Stimulated activated naive CD4-positive, alpha-beta T cell (primary cell): ENCODE measurements at places on chromosomes 16 and 17.

DNA sequence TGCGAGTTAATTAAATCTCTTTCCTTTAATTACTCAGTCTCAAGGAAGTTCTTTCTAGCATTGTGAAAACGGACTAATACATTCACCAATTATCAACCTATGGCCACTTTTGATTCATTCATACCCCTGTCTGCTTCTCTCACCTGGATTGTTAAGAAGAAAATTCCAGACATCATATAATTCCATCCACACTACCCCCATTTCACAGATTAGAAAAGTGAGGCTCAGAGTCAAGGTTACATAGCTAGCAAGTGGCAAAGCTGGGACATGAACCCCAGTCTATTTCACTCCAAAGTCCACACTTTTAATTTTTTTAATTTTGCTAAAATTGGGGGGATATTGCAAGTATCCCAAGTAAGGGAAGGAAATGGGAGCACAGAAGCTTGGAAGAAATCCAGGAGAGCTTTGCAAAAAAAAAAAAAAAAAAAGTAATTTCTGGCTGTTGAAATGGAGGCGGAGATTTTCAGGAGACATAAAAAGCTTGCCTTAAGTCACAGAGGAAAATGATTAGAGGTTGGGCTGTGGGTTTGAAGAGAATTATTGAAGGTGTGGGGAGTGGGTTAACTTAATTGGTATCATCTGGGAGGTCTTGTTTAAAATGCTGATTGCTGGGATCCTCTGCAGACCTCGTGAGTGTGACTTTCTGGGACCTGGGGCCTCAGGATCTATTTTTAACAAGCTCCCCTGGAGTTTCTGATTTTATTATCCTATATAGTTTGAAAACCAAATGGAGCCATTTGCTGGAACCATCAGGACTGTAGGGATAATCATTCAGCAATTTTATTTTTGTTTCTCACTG lies 42.3 kb upstream of the ZKSCAN2 start:
- no peak for DNase-seq

DNA sequence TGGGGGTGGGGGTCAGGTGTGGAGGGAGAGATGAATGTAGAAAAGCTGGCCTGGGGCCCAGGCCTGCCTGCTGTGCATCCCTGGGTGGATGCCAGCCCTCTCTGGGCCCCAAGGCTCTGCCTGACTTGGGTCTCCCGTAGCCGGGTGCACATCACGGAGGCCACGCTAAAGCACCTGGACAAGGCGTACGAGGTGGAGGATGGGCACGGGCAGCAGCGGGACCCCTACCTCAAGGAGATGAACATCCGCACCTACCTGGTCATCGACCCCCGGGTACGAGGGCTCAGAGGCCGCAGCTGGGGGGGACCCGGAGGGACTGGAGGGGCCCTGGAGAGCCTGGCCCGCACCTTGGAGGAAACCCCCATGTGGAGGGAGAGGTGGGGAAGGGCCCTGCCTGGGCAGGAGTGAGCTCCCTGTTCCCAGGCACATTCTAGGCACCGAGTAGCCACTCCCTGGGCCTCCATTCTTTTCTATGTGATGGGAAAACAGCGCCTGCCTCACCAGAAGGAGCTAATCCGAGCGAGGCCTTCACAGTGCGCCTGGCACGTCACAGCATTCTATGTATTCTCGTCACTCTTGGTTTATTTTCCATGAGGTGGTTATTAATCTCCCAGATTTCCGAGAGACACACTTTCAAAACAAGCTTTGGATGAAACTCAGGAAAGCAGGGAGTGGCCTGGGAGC lies 34.7 kb downstream of the ADCY7 start:
- DNase-seq: no peak

GRCh38 chr16:84063980-84064379 lies 21.4 kb upstream of the SLC38A8 start:
- no peak for DNase-seq

GRCh38 chr16:64077242-64077641 lies 1044.6 kb downstream of the CDH11 start:
- no peak for DNase-seq

GRCh38 chr16:77063676-77064016 lies 127.3 kb upstream of the MON1B start:
- no peak for DNase-seq

DNA sequence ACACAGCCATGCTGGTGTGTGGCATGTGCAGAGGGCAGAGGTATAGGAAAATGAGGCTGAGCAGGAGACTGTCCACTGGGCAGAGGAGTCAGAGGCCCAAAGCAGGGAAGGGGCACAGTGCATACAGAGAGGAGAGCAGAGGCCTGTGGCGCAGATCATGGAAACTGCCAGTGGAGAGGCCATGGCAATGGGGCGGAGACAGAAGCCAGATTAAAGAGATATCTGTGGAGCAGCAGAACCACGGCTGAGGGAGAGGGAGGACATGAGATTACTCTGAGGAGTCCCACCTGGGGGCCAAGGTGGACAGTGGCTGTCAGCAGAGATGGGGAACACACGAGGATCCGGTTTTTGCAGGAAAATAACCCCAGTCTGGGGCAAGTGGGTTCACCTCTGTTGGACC lies 43.3 kb downstream of the RANBP10 start:
- no peak for DNase-seq

DNA sequence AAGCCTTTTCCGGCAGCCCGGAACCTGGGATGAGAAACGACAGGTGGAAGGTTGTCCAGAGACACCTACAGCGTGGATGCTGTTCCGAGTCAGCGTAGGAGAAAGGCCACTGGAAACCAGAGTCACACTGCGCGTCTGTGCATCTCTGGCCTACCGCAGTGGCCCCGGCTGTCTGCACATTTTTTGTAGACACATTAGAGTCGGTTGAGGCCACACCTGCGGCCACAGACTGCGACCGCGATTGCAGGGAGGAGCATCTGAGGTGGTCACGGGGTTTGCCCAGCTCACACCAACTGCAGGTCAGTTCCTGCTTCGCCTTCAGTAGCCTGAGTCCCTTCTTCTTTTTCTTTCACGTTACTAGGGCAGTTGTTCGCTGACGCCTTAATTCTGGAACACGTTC lies 52.4 kb downstream of the WDR45B start:
- no peak for DNase-seq

DNA sequence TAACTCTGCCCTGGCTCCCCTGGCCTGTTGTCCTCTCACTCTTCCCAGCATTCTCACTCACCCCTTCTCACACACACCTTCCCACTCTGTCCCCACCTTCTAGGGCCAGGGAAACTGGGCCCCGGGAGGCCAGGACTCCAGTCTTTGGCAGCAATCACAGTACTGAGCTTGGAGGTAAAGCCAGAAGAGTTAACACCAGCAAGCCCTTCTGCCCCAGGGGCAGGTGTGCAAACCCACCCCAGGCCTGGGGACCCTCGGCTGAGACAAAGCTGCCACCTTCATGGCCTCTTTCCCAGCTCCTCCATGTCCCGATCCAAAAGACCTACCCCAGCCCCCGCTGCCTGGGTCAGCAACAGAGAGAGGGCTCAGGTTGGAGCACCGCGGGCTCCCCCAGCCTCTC lies 36.9 kb upstream of the MLKL start:
- DNase-seq: no peak

DNA sequence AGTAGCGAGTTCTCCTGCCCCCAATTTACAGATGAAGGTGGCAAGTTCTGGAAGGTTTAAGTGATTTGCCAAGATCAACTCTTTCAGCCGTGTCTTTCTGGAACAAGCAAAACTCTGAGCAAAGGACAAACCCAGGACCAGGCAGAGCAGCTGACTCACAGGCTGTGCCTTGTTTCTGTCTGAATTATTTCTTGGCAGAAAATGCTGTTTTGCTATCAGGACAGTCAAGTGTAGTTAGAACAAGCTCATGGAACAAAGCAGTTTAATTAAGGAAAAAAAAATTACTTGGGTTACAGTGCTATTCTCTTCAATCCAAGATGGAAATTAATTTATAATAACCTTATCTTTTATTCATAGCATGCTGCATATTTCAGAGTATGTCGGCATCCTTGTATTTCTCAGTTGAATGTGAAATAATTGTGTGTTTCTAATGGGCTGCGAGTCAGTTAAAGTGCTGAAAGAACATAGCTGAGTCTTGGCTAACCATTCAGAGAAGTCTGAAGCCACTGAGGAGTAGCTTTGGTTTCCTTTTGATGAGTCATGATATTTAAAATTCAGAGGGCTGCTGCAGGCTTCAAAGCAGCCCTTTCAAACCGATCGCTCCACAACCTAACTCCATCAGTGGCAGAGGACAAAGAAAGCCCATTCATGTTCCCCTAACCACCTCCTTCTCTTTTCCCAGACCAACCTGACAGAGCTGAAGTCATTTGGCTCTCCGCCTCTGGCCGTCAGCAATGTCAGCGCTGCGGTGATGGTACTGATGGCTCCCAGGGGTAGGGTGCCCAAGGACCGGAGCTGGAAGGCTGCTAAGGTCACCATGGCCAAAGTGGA lies 143.7 kb downstream of the ZNF18 start:
- DNase-seq: no peak

- DNase-seq: no peak
Measured at GRCh38 chr17:82519971-82520903, 705 bp downstream of the FOXK2 start.

- no peak for DNase-seq
Measured at GRCh38 chr16:85975451-85975981, 76.6 kb downstream of the IRF8 start.

- no peak for DNase-seq
Measured at GRCh38 chr17:77303620-77304019, 162.9 kb downstream of the SEC14L1 start.

- DNase-seq: no peak
Measured at GRCh38 chr17:21194226-21194625, 19.7 kb downstream of the TMEM11 start.

DNA sequence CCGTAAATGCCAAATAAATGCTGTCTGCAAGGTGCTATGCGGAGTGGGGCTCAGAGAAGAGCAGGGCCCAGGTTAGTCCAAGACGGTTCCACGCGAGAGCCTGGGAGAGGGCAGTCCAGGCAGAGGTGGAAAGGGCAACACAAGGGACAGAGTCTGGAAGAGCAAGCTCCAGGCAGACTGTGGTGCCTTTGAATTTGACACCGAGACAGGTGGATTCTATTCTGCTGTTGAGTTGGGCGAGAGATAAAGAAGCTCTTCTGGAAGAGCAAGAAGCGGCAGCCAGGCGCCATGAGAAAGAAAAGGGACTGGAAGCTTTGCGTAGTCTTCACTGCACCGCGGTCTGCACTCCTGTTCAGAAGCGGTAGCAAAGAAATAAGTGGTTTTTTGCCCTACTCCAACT lies 55.6 kb downstream of the CYTH1 start:
- no peak for DNase-seq

GRCh38 chr16:3434373-3434772 lies 8.9 kb downstream of the ZNF597 start:
- DNase-seq: no peak

- no peak for DNase-seq
Measured at GRCh38 chr16:11966173-11966572, 1.2 kb downstream of the TNFRSF17 start.

- no peak for DNase-seq
Measured at GRCh38 chr17:44502598-44503146, 534 bp downstream of the GPATCH8 start.

- no peak for DNase-seq
Measured at GRCh38 chr17:73834684-73835343, 190.6 kb upstream of the SDK2 start.

GRCh38 chr16:57995721-57996405 lies 4.6 kb downstream of the ZNF319 start:
- DNase-seq: no peak

GRCh38 chr16:77374384-77374783 lies 60.5 kb downstream of the ADAMTS18 start:
- no peak for DNase-seq

- DNase-seq: no peak
Measured at GRCh38 chr17:50935221-50935995, 69.3 kb upstream of the TOB1 start.

- no peak for DNase-seq
Measured at GRCh38 chr17:8975091-8975725, 9.7 kb upstream of the PIK3R5 start.
